ENCODE measurements at places on chromosomes 6 and 20. TPM values are rescaled to one million over a fixed set of nuclear protein-coding genes. Genes with fewer than 3 reads are reported as not detected.

GRCh38 chr20:53221731-53222130, 249.6 kb downstream of the TSHZ2 start:
- no peak for DNase-seq
- H3K27ac ChIP-seq, result no peak overlapping the region
- no peaks in the 10 kb centered on the region for H3K36me3 ChIP-seq
- H3K27me3 ChIP-seq, result peaks cover 11% of the 10 kb centered on the region

The AARS2 gene
- total RNA-seq, result 14.8 TPM

The DOK5 gene
- not detected for total RNA-seq

The SLC17A9 gene
- 0.89 TPM for total RNA-seq
